Stimulated activated CD4-positive, alpha-beta T cell treated with anti-CD3 and anti-CD28 coated beads, Interleukin-4, amount 100 ng/mL, for 4 hours (primary cell): ENCODE measurements at places on chromosomes 4 and X.

GRCh38 chr4:5866841-5867813 is 25.8 kb downstream of the CRMP1 start:
- no peak for DNase-seq

- DNase-seq, result no peak
Measured at GRCh38 chr4:142535009-142535408, 311.1 kb downstream of the INPP4B start.

- no peak for DNase-seq
Measured at GRCh38 chr4:65391814-65392213, 278.5 kb downstream of the EPHA5 start.

GRCh38 chr4:134537701-134538100 is 336.1 kb upstream of the PABPC4L start:
- DNase-seq, result no peak

GRCh38 chr4:19615086-19615689 is 636.5 kb upstream of the SLIT2 start:
- DNase-seq, result no peak
